ENCODE measurements at places on chromosomes 2 and 18.

DNA sequence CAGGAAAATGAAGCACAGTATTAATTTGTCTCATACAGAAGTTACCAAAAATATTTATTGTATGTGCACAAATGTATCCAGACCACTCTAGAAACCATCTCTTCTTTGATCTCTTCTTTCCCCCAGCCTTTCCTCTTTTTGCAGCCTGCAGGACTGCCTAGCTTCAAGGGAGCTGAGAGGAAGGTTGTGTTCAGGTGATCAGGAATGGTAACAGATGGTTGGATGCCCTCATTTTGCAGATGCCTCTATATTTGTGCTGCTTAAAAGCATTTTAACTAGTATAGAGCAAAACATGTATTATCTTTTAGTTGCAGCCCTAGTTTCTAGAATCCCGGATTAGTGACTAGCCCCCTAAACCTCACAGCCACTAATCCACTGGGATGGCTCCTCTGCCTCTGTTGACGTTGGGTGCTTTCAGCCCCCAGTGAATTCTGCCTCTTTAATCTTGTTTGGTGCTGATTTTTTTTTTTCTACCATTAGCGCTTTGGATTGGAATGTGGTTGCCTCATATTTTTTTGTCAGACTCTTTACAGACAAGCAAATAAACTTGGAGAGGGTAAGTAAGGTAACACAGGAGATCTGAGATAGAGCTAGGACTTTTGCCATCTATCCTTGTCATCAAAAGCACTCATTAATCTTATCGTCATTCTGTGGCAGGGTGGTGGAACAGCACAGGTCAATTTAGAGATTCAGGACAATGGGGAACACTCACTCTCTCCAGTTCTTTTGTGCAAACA lies 103.8 kb upstream of the NDUFV2 start:
- no peak for DNase-seq

- DNase-seq, result no peak
Observed at GRCh38 chr2:16239296-16239850, 299.0 kb downstream of the MYCN start.

DNA sequence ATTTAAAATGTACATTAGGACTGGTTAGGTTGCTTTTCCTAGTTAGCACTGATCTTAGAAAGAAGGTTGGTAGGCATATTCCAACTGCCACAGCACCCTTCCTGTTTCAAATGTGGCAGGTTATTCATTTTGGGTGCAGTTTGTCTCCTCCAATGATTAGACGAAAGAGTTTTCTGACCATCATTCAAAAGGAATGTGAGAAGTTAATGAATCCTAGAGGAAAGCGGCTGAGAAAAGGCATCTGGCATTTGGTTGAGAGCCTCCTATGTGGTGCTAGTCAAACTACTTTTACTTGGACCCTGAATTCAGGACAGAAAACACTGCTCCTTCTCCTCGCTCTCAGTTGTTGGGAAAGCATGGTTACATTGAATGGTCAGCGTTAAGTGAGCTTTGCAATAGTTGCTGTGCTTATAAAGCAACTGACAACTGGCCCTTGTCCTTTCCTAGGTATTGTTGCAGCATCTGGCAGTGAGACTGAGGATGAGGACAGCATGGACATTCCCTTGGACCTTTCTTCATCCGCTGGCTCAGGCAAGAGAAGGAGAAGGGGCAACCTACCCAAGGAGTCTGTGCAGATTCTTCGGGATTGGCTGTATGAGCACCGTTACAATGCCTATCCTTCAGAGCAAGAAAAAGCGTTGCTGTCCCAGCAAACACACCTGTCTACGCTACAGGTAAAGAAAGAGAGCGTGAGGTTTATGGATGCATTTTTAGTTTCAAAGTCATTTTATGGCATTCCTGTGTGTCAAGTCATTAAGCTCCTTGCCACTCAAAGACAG lies 6.1 kb downstream of the TGIF1 start:
- DNase-seq, result no peak

DNA sequence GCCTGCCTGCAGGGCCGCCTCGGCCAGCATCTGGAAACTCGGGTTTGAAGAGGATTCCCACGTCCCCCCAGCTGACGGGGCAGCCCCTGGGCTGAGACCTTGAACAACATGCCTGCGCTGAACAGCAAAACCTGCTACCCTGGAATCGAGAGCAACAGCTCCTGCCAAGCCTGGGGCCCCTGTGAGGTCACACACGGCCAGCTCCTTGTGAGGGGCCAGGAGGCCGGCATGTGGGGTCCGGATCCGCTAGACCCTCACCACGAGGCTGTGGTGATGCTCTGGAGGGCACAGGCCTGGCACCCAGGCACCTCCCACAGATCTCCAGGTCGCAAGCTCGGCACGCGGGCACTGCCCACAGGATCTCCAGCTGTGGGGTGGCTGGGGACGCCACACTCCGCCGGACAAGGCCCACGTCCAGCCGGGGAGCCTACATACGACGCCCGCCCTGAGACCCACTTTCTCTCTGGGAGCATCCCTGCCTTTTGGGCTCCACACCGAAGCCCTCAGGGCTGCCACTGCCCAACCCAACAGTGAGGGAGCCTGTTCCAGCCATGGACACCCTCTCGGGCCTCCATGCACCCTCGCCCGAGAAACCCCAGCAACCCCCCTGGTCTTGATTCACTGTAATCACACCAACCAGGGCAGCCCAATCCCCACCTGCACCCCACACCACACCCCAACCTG lies 34.1 kb downstream of the SLC66A2 start:
- DNase-seq, result no peak

GRCh38 chr18:24427484-24427883 lies 1.0 kb downstream of the IMPACT start:
- no peak for DNase-seq

GRCh38 chr2:230661072-230661957 lies 51.3 kb upstream of the CAB39 start:
- DNase-seq, result peak; percentile 21

DNA sequence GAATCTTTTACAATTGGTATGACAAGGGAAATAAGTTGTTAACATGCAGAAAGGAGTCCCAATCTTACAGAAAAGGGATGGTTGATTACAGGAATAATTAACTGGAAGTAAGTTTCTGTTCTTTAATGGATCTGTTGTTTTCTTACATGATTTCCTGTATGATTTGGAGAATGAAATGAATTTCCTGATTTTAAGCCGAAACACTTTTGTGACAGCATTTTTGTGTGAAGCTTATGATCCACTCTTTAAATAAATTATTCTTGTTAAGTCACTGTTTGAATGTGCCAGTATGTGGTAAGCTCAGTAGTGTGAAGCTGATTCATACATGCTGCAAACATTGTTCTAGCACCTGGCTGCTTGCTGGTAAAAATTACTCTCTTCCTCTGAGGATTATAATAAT lies 516.2 kb downstream of the DCDC2C start:
- no peak for DNase-seq

GRCh38 chr2:66448136-66448991 lies 13.4 kb downstream of the MEIS1 start:
- no peak for DNase-seq

GRCh38 chr2:96491860-96492497 lies 13.2 kb downstream of the NEURL3 start:
- DNase-seq, result no peak

DNA sequence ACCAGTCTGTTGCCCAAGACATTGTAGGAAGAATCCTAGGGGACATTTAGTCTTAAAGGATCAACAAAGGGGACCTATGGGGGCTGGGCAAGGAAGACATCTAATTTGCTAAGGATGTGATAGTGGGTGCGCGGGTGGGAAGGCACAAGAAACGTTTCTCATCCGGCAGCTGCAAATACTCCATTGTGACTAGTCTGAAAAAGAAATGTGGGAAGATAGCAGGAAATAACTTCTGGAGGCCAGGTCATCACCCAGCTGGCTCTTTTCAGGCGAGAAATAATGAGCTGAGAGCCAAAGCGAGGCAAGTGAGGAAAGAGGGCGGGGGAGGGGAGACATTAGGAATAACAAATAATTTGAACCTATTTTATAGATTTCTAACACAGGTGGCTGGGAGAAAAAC lies 70.3 kb upstream of the NCK2 start:
- no peak for DNase-seq

GRCh38 chr2:148814143-148814859 lies 60.7 kb upstream of the KIF5C start:
- no peak for DNase-seq

DNA sequence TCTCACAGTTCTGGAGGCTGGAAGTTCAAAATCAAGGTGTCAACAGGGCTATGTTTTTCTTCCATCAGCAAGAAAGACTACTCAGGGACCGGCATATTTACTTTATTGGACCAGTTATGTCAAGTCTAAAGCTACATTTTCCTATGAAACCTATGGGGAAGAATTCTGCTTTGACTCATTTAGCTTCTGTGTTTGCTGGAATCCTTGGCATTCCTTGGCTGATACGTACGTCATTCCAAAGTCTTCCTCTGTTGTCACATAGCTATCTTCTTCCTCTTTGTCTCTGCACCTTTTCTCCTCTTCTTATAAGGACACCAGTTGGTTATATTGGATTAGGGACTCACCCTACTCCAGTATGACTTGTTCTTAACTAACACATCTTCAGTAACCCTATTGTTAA lies 137.4 kb upstream of the FBXO11 start:
- no peak for DNase-seq

DNA sequence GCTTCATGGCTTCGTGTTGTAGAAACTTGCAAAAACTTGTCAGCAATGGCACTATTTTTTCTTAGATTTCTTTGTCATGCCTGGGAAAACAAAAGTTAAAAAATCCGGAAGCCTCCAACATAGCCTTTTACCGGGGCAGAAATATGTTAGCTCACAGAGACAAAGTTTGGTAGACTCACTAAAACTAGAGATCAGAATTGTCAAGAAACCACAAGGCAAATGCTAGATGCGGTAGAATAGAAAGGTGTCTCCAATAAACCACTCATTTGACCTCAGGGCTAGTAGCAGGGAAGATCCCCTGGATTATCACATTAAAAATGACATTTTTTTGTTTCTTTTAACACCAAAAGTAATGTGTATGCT lies 405 bp downstream of the CASP10 start:
- no peak for DNase-seq

GRCh38 chr2:106983305-106983704 lies 97.3 kb upstream of the ST6GAL2 start:
- DNase-seq, result no peak

DNA sequence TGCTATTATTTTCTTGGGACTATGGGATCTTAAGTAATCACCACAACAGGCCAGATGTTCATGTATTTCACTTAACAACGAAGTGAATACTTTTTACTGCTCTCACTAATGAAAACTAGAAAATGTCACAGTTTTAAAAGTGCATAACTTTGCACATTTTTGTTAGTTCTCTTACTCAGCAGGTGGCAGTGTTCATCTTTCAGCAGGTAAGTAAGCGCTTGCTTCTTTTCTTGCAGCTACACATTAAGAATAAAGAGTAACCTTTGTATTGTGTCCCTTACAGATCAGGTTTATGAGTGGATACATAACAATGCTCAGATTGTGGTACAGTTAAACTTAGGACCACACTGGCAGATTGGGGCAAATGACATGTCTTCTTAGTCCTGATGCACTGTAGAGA lies 61.0 kb downstream of the DAW1 start:
- no peak for DNase-seq

DNA sequence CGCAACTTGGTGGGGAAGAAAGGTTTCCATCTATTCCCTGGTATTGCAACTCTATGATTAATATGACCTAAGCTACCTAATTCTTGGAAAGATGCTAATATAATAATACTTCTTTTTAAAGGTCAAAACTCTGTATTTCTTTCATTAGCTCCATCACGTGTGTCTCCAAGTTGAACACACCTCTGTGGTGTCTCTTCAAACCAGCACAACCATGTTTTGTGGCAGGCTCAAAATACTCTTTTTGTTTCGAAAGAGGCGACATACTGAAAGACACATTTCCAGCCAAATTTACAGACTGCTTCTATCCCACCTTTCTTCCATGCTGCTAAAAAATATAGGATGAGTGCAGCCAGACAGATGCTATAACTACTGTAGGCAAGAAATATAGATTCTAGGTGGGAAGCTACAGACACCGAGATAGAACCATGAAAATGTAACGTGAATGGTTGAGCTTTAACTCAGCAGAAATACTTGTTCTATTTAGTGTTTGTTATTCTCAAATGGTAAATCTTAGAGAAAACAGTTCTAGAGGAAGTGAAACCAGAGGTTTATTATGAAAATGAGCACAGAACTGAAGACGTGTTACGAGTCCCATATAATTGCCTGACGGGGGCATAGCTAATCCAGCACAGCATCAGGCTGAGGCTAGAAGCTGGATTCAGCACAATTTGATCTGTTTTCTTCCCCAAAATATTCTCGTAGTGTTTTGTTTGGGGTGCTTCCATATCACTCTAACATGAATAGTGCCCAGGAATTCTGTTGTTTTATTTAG lies 991.5 kb upstream of the FANCL start:
- DNase-seq, result no peak

DNA sequence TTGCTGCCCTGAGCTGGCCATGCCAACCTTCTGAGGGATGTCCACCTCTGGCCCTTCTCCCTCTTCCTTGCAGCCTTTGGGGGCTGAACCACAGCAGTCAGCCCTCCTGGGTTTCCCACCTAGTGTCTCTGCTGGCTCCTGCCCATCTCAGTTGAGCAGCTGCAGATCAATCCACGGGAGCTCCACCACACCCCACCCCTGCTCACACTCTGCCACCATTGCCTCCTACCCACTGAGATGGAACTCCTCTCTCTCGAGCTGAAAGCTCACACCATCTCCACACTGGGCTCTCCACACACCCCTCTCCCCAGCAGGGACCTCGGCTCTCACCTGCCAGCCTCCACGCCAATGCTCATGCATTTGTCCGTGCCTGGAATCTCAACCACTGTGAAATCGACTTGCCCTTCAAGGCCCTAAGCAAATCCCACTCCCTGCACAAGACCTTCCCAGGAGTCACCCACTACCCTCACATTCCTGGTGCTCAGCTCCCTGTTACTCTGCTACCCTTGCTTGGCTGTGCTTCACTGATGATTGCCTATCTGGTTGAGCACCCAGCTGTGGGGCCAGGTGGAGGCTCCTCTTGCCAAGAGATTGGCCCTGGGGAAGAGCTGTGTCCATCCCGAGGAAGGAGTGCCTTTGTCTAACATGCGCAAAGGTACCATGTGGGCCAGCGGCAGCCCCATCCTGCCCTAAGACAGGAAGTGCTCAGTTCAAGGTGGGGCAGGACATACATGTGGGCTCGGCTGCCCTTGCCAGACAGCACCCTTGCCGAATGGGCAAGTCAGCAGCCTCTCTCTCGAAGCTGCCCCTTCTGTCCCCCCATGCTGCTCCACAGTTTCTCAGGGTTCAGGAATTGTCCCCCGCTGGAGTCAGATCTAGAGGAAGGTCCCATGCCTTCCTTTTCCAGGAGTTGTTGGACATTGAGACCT lies 208.7 kb downstream of the CYP26B1 start:
- DNase-seq, result no peak

GRCh38 chr2:135152361-135152760 lies 100.3 kb downstream of the RAB3GAP1 start:
- no peak for DNase-seq

DNA sequence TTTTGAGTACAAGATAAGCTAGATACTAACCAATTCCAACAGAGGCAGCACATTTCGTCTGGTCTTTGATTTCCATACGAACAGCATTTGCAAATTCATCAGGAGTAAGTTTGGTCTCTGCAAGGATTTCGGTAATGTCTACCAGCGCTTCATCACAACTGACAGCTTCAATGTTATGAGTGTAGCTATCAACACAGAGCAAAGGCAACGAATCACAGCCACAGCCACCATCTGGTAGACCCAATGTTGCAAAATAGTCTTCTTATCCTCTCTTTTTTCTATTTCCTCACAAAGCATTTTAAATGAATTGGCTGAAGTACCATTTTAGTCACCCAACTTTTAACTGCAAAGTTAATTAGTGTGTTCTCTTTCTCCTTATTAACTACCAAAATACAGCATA lies 68.3 kb downstream of the REV1 start:
- DNase-seq, result no peak

All from activated T-helper 9 cell treated with anti-CD3 and anti-CD28 coated beads, Interleukin-2, amount 50 U/mL, for 16 hours (primary cell).